ENCODE measurements at places on chromosomes 11 and 22.

DNA sequence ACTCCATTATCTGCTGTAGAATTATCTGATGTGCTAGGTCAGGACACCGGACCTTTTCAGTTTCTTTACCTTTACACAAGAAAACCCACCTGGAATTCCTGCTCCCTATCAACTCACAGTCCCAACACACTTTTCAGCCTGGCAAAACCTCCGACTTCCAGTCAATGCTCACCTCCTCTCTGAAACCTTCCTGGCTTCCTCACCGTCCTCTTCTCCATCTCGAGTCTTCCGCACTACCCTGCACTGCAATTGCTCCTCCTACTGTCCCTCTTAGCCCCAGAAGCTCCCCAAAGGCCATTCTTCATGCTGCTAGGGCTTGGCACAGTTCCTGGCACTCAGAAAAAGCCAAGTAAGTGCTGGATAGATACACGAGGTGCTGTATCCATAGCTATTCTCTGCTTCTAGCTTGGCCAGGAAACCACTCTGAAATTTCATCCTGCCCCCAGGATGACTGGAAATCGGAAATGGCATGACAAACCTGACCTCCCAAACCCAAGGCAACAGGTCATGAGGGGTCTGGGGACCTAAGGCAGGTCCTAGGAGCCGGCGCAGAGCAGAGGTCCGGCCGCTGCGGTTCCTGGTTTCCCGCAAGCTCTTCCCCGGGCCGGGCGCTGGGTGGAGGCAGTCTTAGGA, 702 bp downstream of the SYN3 start:
- DNase-seq: no peak

GRCh38 chr11:64719406-64719805, 3.6 kb downstream of the NRXN2 start:
- DNase-seq: no peak

DNA sequence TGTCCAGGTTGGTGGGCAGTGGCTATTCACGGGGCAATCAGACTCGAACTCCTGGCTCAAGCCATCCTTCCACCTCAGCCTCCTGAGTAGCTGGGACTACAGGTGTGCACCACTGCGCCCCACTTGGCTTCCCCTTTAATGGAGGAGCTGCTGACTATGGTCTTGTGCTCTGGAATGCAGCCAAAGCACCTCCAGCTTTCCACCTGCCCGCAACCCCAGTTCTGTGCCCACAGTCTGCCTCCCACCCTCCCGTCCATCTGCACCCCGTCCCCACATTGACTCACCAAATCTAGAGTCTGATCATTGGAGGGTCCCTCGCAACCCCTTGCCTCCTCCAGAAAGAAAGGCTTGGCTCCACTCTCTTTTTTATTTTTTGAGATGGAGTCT, 41.0 kb downstream of the KCNJ4 start:
- no peak for DNase-seq

- no peak for DNase-seq
These were observed 42.8 kb upstream of the BID start for GRCh38 chr22:17817079-17817478.

DNA sequence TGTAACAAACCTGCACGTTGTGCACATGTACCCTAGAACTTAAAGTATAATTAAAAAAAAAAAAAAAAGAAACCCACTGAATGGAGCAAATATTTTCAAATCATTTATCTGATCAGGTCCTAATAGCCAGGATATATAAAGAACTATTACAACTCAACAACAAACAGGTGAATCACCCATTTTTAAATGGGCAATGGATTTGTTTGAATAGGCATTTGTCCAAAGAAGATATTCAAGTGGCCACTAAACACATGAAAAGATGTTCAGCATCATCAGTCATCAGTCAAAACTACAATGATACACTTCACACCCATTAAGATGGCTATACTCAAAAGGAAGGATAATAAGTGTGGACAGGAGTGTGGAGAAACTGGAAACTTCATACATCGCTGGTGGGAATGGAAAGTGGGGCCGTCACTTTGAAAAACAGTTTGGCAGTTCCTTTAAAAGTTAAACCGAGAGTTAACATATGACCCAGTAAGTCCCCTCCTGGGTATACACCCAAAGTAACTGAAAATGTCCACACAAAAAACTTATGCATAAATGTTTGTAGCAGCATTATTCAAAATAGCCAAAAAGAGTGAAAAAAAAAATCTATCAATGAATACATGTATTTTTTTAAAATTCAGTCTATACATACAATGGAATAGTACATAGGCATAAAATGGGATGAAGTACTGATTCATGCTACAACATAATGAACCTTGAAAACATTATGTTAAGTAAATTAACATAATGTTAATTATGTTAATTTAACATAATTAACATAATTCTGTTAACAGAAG, 53.1 kb downstream of the ARRB1 start:
- DNase-seq: no peak

All from activated CD4-positive, alpha-beta T cell treated with anti-CD3 and anti-CD28 coated beads for 48 hours (primary cell).